ENCODE measurements at places on chromosomes 2 and 18.
A peak's percentile ranks its signal among the peaks of the same experiment; 100 is the strongest.

DNA sequence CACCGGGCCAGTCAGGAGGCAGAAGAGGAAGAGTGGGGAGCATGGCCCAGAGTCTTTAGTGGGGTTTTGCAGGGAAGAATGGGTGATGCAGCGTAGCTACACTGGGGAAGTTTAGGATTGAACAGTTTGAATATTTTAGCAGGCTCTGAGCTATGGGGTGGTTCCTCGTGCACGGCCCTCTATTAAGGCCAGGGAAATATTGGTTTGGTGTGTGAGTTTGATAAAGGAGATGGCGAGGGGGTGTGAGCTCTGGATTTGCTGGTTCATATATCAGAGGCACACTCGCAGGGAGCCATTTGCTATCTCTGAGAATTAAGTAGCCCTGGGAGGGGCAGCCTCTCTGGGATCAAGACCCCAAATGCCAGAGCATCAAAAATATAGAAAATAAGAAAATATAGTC, 50.1 kb downstream of the BOLA3 start:
- DNase-seq = no peak

- DNase-seq = no peak
These were observed 94.8 kb upstream of the COL5A2 start for GRCh38 chr2:189274361-189274760.

DNA sequence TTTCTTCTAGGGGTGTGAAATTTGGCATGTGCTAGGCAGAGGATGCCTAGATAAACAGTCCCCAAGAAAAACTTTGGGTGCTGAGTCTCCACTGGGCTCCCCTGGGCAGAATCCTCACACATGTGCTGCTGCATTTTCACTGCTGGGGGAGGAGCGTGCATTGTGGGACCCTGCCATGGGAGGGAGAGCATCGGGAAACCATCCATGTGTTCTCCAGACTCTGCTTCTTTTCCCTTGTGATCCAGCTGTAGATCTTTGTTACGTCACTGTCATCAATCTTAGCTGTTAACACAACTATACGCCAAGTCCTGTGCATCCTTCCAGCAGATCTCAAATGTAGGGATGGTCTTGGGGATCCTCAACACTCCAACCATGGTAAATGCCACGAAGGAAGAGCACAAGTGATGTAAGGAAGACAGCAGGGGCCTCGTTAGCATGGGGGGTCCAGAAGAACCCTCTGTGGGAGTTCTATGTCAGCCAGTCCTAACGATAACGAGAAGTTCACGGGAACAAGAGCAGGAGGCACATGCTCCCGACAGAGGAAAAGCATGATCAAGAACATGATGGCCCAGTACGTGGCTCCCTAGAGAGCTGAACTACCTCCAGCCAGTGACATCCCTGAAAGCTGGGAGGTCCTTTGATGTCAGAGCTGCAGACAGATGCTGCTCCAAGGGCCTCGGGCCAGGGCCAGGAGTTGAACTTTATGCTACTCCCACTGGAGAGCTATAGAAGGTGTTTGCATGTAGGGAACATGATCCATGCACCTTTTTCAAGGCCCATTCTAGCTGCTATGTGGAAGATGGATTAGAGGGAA, 41.1 kb upstream of the NPAS2 start:
- DNase-seq = no peak

DNA sequence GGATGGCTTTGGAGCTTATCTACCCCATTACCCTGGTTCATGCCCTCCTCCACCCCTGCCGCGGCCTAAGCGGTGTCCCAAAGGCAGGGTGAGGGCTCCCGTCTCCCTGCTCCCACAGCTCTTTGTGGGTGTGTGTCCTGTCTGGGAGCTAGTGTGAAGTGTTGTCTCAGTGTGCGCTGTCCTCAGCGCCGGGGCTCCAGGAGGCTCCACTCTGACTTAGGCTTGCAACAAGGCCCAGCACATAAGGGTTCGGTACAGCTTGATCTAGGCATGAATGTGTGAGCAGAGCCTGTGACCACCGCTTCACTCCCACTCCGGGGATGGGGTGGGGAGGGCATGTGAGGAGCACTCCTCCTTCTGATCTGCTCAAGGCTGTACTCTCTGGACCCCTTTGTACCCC, 1.2 kb downstream of the MC2R start:
- DNase-seq = no peak

GRCh38 chr18:812376-813171, 532 bp upstream of the YES1 start:
- DNase-seq = peak; percentile 69

DNA sequence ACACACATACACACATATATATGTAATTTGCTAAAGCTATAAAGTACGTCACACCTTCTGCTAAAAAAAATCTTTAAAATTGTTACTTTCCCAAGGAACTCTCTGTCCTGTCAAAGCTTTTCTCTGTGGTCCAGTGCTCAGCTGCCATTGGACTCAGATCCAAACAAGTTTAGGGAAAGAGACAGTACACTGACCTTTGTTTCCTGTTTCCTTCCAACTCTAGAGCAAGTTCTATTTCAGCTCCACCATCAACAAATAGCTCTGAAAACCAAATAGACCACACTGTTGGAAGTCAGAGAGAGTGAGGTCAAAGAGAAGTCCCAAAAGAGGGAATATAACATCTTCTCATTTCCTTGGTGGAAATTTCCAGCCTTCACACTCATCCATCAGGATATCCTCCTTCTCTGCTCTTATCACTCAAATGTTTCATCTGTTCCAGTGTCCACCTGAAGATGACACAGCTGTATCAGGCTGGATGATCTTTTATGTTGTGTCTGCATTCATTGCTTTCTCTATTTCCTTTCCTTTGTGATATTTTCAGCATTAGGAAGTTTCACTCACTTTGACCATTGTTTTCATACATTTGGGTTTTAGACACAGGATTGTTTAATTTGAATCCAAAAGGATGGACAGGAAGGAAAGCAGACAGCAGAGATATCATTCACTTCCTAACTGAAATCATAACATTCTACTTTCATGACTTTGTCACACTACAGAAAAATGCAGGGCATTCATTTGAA, 192.3 kb upstream of the NT5C1B start:
- DNase-seq = no peak

DNA sequence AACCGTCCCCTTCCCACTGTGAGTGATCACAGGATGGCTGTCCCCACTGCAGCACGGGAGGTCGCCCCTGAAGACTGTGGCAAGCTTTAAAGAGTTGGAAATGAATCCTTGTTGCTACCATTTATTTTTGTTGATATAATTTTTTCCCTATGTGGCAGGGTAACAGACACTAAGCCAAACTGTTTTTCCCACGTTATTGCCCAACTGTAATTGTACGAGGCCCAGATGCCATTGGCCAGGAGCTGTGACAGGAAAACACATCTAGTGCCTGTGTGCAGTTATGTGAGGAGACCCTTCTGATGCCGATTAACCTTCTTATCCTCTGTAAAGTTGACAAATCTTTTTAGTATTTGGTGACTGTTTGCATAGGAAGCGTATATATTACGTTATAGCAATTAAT, 44.2 kb downstream of the MRPS9 start:
- DNase-seq = no peak

DNA sequence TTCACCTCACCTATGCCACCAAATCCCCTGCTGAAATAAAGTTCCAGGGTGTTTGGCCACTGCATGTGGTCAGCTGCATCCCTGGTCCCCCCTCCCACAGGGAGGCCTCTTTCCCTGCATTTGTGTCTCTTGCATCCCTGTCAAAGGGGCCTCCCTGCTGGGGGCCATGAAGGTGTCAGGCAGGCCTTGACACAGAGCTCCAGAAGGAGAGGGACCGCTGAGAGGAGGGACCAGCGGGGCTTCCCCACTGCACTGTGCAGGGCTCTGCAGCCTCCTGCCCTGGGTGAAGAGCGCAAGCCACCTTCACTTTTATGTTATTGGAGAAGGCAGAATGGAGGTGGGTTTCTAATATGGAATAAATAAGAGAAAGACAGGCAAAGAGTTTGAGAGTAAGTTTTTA, 230.2 kb downstream of the ANKRD30B start:
- DNase-seq = no peak

DNA sequence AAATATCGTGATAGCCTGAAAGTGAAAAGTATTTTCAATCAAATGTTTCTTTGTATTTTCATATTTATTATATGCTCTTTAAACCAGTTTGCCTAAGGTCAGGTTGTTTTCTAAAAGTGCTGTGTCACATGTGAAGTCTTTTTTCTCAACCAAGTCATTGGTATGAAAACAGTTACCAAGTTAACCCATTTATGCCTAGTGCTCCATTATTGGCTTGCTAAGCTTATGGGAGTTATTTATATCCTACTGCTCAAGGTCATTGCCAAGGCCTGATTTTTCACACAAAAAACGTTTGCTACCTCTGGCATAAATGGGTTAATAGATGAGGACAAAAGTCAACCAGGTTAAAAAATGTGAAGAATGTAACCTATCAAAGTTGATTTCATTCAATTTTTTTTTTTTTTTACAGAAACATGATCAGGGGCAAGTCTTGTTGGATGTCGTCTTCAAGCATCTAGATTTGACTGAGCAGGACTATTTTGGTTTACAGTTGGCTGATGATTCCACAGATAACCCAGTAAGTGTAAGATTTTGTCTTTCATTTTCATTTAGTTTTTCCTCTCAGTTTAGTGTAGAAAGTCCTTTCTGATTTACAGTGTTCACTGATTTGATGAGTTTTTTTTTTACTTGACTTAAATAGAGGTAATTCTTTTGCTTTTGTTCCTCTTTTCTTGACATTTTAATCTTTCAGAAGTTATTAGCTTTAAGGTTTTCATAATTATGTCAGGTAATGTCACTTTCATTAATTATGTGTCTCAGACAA, 102.6 kb downstream of the PTPN4 start:
- no peak for DNase-seq

DNA sequence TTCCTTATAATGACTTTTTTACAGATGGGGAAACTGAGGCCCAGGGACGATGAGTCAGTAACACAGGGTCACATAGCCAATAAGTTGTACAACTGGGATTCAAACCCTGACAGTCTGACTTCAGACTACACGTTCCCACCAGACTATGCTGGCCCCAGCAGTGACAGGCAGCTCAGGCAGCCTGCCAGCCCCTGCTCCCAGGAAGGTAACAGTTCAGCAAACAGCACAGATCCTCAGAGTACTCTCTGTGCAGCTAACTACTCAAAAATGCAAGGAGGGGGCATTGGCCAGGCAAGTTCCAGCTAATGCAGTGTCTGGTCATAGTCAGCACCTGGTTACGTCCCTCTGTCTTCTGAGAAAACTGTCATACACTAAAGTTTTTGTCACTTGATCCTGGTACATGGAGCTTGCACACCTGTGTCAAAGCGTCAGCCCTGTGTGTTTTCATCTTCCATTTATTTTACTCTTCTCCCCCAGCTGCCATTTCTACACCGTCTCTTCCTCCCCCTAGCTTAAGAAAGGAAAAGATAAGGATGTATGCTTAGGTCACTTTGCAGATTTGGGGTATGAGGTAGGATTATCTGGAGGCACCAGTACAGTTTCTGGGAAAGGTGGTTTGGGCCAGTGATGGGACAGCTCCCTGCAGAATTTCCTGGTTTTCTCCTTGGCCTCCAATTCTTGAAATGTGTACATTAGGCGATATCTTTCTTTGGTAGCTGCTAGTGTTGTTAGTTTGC, 4.5 kb downstream of the SMARCAL1 start:
- DNase-seq = no peak

DNA sequence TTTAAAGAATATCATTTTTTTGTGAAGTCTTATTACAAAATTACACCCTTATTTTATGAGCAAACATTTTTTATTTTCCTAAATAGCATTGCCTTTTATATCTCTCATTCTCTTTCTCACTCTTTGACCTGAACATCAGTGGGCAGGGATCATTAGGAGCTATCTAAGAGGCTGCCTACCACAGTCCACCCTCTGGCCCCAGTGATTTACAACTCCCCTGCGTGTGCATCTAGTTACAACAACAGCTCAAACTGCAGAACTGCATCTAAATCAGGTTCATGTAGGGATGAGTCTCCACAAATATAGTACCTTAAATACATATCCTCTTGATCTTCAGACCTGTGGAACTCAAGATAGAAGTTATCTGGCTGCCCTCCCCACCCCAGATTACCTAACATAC, 172.4 kb upstream of the CXCR4 start:
- DNase-seq = no peak

- DNase-seq = no peak
These were observed 171.1 kb downstream of the PAX3 start for GRCh38 chr2:222127660-222128059.

DNA sequence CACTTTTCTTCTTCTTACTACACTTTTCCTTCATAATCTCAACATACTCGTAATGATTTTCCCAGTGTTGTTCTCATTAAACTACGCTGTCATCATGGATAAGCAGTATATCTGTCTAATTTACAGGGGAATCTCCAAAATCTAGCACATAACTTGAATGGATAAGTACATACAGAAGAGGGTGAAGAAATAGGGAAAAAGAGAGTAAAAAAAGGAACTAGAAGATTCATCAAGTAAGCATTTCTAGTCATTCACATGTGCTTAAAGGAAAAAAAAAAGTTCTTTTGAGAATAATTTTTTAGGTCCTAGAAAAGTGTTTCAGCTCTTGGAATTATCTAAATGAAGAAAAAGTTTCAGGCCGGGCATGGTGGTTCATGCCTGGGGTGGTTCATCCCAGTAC, 51.6 kb downstream of the SRBD1 start:
- DNase-seq = no peak

- no peak for DNase-seq
These were observed 19.3 kb upstream of the PDE1A start for GRCh38 chr2:182446087-182446486.

DNA sequence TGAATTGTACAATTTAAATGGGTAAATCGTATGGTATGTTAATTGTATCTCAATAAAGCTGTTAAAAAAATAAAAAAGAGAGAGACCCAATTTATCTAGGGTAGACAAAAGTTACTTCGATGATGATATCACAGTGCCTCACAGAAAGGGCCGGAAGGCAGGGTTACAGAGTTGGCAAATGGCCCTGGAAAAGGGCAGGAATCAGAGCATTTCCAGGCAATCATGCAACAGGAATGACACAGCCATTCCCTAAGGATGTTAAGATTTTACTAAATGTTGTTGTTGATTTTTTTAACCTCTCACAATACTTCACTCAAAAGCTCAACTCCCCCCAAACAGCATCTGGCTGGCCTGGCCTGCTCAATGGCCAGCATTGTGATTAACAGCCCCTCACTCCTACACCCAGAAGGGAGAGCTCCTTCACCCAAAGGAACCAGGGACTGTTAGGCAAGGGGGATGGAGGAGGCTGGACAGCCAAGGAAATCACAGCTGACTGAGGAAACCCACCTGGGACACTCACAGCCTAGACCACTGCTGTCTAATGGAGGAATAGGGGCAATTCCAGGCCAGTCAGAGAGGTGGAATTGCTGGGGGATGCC, 7.7 kb upstream of the SP100 start:
- DNase-seq = no peak

DNA sequence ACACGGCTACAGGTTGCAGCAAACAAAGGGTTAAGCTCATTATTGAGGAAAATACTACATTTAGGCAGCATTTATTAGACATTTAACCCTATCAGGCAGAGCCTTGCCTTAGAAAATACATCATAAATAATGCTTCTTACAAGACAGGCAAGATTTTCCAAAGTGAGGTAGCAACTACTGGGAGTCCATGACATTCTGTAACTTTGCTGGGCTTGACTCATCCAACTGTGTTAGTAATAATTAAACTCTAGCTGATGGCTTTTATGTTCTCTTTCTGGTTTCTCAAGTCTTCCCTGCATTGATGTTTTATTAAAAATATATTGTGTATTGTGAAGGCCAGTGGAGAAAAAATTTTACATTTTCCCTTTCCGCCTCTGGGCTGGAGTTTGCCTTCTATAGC, 291.3 kb downstream of the AFF3 start:
- no peak for DNase-seq

GRCh38 chr2:10654069-10654468, 35.7 kb downstream of the NOL10 start:
- DNase-seq = peak; percentile 19

Data from activated CD8-positive, alpha-beta memory T cell treated with anti-CD3 and anti-CD28 coated beads for 4 hours (primary cell).